ENCODE measurements at places on chromosomes 16 and 17. TPM values are rescaled to one million over a fixed set of nuclear protein-coding genes. Genes with fewer than 3 reads are reported as not detected.

DOC2A gene
- total RNA-seq: 0.66 TPM

SDR42E2 gene
- total RNA-seq: not detected

ABCA8 gene
- 33.5 TPM for total RNA-seq

NPW gene
- total RNA-seq: 12.3 TPM

NPIPA8 gene
- not detected for total RNA-seq

NBR1 gene
- 45.1 TPM for total RNA-seq

SLC6A4 gene
- not detected for total RNA-seq

FAM20A gene
- 34.8 TPM for total RNA-seq

RAP1GAP2 gene
- 1.0 TPM for total RNA-seq

TSPOAP1 gene
- 3.7 TPM for total RNA-seq

QRICH2 gene
- 0.80 TPM for total RNA-seq

ZKSCAN2 gene
- 2.2 TPM for total RNA-seq

MT1M gene
- total RNA-seq: 569 TPM

KRT14 gene
- total RNA-seq: not detected

ADAD2 gene
- not detected for total RNA-seq

PLXDC1 gene
- total RNA-seq: 0.80 TPM

RAB11FIP4 gene
- total RNA-seq: 4.4 TPM

CD300E gene
- total RNA-seq: 0.43 TPM

HOXB13 gene
- not detected for total RNA-seq

DYNLRB2 gene
- total RNA-seq: not detected

KRT31 gene
- not detected for total RNA-seq

GAST gene
- total RNA-seq: not detected

IRX5 gene
- total RNA-seq: not detected

NHLRC4 gene
- total RNA-seq: not detected

ITGB4 gene
- 1.5 TPM for total RNA-seq

NME2 gene
- total RNA-seq: 175 TPM

PLA2G10 gene
- not detected for total RNA-seq
